Motor neuron (in vitro differentiated cells): ENCODE measurements at places on chromosomes 16 and 17.

DNA sequence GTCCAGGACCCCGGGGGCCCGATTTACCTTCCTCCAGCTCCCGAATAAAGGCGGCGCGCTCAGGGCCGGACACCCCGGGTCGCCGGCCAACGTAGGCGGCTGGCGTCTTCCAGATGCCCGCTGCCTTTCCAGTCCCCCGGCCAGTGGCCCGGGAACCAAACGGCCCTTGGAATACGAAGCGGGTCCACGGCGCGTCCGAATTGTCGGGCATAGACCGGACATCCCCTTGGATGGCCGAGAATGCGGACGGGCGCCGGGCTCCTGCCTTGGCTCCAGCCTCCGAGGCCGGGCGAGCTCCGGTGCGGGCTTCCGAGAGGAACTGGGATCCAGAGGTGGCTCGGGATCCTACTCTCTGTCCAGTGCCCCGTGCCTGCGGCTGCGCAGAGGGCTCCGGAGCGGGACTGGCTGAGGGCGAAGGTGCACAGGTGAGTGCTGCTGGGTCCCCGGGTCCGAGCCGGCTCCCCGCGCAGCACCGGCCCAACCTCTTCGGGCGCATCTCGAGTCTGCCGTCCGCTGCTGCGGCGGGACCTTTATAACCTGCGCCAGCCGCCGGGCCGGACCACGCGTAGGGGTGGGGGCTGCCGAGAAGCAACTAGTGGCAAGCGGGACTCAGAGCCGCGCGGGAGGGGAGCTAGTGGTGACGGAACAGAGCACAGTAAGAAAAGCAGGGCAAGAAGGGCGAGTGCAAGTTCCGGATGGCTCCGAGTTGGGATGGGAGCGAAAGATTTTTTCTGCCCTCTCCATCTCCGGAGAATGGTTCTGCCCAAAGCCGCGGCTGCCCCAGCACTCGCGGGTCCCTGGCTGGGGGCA is at the start of gene HAP1:
Gene HAP1, minus strand, starts transcription at position 505 of the 810 bp plus-strand sequence. Its CDS starts 9 bp downstream, at position 496.
- ATAC-seq, result peak; percentile 71

GRCh38 chr17:61368832-61369450 is 30.7 kb upstream of the TBX2 start:
- peak; percentile 68 for ATAC-seq

DNA sequence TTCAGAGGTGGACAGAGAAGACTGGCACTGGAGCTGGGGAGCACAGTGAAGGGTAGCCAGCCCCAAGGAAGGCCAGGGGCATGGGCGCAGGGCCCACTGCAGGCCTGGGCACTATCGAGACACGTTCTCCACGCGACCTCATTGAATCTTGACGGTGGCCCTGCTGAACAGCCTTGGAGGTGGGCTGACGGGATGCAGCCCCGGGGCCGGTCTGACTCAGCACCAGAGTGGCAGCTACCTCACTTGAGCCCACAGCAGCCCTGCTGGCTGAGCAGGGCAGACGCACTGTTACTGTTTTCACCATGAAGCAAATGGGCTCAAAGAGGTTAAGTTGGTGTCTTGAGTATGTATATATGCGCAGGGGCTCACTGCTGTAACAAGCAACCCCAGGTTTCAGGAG is 78.8 kb upstream of the FOXF1 start:
- ATAC-seq, result no peak

GRCh38 chr17:2125013-2125535 is 70.2 kb downstream of the HIC1 start:
- no peak for ATAC-seq

- peak; percentile 8 for ATAC-seq
Observed at GRCh38 chr17:82236142-82236971, 7.5 kb downstream of the SLC16A3 start.

DNA sequence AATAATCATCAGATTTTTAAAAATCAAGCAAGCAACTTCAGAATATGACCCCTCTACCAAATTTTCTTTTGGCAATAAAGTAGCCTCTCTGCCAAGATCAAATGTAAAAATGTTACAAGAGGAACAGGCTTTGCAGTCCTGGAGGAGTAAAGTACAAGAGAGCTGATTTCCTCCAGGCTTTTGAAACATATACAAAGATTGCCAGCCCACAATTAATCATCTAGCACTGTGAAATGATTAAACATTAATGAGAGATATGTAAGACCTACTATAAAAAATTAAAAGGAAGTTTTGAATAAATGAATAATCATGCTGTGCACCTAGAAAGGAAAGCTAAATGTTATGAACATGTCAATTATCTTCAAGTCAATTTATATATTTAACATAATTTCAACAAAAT is 26.3 kb downstream of the TXNDC11 start:
- no peak for ATAC-seq

DNA sequence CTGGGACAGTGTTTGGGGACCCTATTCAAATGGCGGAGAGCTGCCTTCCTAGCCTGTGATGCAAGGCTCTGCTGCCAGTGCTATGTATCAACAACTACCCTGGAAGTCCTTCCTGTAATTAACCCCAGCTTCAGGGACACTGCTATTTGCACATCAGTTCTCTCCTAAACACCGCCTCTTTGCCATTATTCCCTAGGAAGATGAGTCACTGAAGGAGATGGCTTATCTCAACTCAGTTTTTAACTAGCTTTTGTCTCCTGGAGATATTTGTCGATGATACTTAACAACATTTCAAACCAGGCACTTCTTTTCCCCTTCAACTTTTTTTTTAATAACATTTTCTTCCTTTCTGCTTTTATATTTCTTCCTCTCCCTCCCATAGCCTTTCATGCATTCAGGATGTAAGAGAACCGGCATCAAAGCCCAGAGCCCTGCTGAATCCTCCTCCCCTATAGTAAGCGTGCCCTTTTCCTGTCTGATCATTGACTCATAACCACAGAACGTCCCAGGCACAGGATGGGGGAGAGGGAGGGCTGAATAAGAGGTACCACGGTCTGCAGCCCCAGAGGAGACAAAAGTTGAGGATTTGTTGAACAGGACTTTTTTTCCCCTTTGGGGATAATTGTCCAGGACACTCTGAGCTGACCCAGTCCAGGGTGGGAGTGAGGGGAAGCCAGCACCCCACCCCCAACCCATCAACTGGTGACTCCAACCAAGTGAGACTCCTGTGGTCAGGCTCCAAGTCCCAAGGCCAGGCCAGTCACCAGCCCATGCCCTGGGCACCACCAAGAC is 387.8 kb upstream of the SALL1 start:
- peak; percentile 50 for ATAC-seq

GRCh38 chr17:33124871-33125551 is 133.4 kb downstream of the SPACA3 start:
- ATAC-seq, result no peak

GRCh38 chr16:73531021-73531420 is 483.1 kb upstream of the ZFHX3 start:
- ATAC-seq, result no peak

GRCh38 chr16:74699666-74700065 is 996 bp downstream of the MLKL start:
- ATAC-seq, result no peak

GRCh38 chr16:72961115-72961832 is 86.7 kb downstream of the ZFHX3 start:
- ATAC-seq, result peak; percentile 82

DNA sequence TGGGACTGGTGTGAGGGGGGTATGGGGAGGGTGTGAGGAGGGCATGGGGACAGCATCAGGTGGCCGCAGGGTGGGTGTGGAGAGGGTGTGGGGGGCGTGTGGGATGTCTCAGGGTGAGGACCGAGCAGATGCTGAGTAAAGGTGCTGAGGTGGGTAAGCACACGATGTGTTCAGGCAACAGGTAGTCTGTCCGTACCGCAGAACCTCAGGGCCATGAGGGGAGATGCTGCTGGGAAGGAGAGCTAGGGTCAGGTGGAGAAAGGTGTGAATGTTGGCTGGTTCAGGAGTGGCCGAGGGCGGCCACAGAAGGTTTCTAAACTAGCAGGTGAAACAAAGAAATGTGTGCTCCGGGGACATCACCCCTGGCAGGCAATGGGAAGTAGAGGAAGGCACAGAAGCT is 80.0 kb upstream of the CDH5 start:
- no peak for ATAC-seq

DNA sequence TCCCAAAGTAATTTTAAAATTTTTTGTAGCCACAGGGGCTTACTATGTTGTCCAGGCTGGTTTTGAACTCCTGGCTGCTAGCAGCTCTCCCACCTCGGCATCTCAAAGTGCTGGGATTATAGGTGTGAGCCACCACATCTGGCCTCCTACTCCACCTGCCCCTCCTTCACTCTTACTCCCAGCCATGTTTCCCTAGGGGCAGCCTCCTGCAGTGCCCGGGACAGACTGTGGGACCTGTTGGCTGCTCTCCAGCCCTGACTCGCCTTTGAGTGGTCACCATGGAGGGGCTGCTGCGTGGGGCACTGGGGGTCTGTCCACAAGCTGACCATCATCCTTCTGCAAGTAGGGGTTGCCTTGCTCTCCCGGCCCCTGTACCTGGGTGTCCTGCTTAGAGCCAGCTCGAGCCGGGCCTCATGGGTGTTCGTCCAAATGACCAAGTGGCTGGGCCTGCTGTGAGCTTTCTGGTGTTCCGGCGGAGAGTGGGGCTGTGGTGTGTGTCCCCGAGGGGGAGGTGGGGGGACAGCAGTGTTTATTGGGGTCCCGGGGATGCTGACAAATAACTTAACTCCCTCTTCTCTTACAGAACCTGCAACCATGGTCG is 16.6 kb downstream of the SPIRE2 start:
- ATAC-seq, result no peak

GRCh38 chr16:14219983-14220382 is 148.9 kb downstream of the MRTFB start:
- no peak for ATAC-seq

DNA sequence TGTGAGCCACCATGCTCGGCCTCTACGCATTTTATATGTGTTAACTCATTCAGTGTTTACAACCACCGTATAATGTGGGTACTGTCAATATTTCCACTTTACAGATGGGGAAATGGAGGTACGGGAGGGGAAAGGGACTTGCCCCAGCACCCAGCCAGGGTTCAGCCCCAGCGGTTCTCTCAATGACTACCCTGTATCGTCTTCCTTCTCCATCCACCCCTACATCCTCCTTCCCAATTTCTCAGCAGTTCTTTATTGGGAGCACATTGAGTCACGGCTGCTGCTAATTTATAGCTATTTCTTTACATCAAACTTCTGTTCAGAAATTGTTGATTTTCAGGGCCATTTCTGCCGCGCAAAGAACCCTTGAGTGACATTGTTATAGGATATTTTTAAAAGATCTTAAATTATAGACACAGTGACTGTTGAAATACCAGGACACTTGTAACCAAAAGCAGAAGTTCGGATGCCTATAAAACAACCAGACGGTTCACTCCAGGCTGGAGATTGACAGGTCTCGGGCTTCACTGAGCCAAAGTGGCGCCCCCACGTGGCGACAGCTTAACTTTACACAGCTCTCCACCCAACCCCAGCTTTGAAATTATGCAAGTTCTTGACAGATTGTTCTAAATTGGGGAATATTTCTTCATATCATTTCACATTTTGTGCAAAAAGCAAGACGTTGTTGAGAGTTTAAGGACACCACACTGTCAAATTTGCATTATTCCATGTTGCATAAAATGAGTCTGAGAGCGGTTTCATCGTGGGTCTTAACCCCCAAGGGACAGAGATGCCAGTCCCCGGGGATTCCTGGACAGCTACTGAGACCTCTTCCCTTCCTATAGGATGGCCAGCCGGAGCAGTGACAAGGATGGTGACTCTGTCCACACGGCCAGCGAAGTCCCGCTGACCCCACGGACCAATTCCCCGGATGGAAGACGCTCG is 11.8 kb downstream of the SYT17 start:
- no peak for ATAC-seq

GRCh38 chr17:17001874-17002520 is 30.1 kb upstream of the TNFRSF13B start:
- peak; percentile 93 for ATAC-seq

- ATAC-seq, result no peak
Observed at GRCh38 chr17:35577830-35578196, 558 bp downstream of the PEX12 start.

DNA sequence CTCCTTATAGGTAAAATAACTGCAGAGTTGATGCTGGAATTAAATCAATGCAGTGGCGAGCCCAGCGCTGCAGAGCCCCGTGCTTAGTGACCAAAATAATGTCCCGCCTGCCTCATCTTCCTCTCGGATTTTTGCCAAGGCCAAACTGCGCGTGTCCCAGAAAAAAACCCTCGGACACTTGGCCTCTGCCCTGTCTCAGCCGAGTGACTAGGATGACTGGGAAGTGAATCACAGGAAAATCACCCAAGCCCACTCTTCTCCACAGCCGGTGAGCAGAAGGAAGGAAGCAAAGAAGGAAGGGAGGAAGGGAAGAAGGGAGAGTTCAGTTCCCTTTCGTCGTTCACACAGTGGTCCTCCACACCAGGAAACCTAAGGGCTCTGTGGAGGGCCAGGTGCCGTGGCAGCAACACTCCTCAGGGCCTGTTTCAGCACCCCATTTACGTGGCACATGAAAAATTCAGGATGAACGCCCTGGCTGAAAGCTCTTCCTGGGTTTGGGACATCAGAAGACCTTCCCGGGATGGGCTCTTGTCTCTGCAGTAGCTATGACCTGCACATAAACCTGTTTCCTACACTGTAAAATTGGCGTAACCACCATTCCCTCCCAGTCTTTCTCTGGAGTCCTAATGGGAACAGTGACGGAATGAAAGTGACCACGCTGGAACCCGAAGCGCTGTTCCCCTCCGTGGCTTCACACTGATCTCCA is 25.4 kb upstream of the HOXB13 start:
- peak; percentile 11 for ATAC-seq

DNA sequence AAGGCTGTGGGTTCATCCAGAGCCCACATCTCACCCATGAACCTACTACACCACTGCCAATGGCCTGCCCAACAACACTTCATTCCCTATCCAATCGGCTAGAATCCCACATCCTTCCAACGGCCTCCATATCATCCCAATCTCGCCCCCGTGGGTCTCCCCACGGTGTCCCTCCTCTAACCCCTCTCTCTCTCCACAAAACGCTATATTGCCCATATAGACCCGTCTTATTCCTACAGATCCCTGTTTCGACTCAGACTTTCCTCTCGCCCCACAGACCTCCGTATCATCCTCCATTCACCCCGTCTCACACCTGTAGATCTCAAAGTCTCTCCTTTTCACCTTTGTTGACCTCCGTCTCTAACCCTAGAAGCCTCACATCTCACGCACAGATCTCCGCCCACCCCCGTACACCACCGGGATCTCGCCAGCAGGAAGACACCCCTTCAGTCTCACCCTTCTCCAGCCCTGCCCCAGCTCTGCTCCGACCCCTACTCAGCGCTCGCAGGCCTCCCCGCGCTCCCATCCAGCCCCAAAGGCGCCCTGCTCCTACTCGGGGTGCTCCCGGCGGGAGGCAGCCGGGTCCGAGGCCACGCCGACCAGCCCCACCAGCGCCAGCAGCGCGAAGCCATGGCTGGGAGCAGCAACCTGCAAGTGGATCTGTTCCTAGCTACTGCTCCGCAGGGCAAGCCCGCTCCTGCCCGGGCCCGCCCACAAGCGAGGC is at the start of gene FDXR:
Gene FDXR, minus strand, starts transcription at position 682 of the 724 bp plus-strand sequence. Its CDS starts 50 bp downstream, at position 632.
- ATAC-seq, result peak; percentile 83

- no peak for ATAC-seq
Observed at GRCh38 chr17:57880086-57880456, 30.2 kb upstream of the MRPS23 start.

GRCh38 chr16:66440271-66440802 is 13.2 kb downstream of the BEAN1 start:
- ATAC-seq, result no peak
